ENCODE measurements at places on chromosomes 3 and 15.

DNA sequence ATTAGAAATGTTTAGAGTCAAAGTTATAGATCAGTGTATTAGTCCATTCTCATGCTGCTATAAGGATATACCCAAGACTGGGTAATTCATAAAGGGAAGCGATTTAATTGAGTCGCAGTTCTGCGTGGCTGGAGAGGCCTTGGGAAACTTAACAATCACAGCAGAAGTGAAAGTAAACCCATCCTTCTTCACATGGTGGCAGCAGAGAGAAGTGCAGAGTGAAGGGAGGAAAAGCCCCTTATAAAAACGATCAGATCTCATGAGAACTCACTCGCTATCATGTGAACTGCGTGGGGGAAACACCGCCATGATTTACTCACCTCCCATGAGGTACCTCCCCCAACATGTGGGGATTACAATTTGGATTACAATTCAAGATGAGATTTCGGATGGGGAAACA, 871.5 kb downstream of the DIPK2A start:
- DNase-seq: no peak

GRCh38 chr15:51368751-51369450, 27.4 kb downstream of the GLDN start:
- no peak for DNase-seq

GRCh38 chr3:110456001-110456400, 615.6 kb upstream of the NECTIN3 start:
- DNase-seq: no peak

- no peak for DNase-seq
Measured at GRCh38 chr15:89026167-89026566, 62.1 kb upstream of the ABHD2 start.

DNA sequence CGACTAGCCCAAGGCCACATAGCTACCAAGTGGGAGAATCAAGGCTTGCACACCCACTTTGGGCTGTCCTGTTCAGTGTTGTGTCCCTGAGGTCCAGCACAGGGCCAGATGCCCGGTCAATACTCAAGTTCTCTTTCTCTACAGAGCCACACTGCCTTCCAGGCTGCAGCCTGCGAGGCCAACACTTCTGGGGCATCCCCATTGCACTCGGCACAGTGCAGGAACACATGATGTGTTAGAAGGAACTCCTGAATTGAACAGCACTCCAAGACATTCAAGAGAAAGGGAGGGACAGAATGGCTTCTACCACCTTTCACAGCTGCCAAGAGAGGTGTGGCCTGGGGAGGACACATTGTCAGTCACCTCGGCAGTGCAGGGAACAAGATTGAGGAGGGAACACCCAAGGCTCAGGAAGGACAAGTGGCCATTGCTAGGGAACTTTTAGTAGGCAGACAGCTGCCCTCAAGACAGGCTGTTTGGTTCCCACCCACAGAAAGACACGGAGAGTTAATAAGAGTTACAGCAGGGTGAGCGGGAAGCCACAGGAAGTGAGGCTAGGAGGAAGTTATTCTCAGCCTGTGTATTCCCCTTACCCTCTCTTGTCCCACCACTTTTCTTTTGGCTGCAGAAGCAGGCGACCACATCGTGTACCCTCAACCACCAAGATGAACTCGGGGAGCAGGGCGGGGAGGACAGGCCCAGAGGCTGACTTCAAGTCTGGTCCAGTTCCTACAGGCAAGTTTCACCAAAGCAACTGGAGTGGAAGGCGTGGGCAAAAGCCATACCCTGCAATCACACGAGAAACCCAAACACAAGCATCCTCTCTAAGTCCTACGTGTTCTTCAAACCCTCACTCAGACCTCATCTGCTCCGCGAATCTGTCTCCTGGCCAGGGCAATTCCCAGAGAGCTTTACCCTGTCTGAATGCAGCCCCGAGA, 69.4 kb downstream of the SRGAP3 start:
- DNase-seq: no peak

GRCh38 chr15:58552505-58553364, 120.9 kb downstream of the LIPC start:
- no peak for DNase-seq

- DNase-seq: no peak
Measured at GRCh38 chr15:66411190-66411589, 24.5 kb downstream of the MAP2K1 start.

DNA sequence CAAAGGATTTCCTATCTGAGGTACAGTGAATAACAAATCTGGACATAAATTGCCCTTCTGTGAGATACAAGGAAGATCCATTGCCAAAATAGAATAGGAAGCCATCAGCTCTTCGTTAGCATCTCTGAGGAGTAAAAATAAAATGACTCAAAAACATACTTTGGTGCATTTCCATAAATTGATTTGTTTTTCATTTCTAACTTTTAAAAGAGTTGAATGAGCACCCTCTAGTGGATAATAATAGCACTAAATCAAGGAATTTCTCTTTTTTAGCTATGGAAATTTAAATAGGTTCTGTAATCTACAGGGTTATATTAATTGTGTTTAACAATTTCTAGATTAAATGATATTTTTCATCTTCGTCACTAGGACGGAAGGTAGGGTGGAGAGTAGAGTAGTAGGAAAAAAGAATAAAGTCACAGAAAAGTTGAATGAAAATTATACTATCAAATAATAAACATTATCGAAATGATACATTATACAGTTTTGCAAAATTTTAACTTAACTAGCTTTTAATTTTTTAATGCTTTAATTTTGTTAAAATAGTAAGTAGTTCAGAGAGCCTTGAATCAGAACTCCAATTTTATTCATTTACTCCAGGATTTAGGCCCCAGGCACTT, 6.4 kb downstream of the NSUN3 start:
- no peak for DNase-seq

DNA sequence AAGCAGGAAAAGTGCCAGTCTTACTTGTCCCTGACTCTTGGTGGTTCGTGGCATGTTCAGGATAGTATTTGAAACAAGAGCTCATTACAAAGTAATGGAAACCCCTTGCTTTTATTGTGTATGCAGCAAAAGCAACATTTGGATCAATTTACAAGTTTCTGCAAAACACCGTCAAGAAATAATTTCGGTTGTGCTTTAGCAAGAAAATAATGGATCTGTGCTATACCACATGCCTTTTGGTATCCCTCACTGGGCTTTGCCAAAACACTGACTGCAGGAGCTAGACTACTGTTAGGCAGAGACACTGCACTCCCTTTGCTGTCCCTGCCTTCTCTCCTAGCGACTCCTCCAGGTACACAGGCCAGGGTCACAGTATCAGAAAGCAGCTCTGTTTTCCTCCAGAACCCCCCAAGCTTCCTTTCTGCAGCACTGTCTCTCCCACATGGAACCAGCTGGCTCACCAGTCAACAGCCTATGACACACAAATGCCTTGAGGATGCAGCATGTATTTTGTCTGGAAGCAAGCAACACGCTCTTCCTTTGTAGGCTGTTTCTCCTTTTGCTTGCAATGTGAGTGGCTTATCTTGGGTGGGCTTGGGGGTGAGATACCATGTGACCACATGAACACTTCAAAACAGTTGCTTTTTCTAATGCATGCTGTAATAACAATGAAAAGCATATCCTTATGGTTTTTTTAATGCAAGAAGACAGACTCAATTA, 111.4 kb downstream of the PGPEP1L start:
- no peak for DNase-seq

DNA sequence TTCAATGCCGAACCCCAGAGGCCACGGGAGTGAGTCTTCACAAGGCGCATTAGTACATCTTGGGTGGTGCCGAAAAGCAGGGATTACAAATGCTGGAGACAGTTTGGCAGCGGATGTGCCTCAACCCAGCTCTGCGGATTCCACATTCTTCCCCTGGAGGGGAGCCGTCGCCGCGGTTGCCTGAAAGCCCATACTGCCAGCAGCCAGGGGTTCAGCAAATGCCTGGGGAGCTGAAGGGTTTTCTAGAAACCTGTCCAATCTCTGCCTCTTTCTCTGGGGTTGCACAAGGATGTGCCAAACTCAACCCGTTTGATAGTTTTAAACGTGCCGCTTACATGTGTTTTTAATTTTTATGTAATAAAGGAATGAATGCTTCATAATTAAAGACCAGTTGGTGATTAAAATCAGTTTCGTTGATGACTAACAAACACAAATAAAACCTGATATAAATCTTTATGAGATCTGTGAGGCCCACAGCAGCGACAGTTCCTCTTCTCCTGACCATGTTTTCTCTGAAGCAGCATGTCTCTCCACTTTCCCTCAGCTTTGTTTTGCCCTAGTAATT, 74.6 kb upstream of the LEKR1 start:
- no peak for DNase-seq

DNA sequence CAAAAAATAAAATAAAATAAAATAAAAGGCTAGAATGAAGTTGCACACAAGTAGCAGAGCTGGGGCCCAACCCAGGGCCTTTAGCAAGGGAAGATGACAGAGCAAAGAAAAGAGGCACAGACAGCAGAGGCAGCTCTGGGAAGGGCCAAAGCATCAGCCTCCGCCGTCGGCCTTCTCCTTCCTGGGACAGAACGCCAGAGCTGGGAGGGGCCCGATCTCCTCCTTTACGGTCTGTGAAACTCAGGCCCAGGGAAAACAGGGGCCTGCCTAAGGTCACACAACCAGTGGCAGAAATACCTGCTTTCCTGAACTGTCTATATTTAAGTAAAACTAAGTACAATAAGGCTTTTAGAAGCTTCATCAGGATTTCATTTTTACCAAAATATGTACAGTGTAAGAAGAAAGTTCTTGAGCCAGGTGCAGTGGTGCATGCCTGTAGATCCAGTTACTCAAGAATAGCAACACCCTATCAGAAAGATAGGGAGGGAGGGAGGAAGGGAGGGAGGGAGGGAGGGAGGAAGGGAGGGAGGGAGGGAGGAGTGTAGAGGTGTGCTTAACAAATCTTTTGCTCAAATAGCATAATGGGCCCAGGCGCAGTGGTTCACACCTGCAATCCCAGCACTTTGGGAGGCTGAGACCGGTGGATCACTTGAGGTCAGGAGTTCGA, 43.0 kb upstream of the MUC4 start:
- DNase-seq: no peak

GRCh38 chr3:113556946-113557335, 24.6 kb downstream of the SIDT1 start:
- no peak for DNase-seq

DNA sequence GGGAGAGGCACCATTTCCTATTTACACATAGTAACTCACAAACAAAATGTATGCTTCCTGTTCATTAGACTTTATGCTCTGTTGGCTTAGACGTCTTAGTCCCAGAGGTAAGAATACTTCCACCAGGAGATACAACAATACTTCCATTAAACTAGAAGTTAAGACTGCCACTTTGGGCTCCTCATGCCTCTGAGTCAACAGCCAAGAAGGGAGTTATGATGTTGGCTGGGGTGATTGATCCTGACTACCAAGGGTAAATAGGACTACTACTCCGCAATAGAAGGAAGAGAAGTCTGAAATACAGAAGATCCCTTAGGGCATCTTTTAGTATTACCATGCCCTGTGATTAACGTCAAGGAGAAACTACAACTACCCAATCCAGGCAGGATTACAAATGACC, 43.5 kb upstream of the ABI3BP start:
- DNase-seq: no peak

DNA sequence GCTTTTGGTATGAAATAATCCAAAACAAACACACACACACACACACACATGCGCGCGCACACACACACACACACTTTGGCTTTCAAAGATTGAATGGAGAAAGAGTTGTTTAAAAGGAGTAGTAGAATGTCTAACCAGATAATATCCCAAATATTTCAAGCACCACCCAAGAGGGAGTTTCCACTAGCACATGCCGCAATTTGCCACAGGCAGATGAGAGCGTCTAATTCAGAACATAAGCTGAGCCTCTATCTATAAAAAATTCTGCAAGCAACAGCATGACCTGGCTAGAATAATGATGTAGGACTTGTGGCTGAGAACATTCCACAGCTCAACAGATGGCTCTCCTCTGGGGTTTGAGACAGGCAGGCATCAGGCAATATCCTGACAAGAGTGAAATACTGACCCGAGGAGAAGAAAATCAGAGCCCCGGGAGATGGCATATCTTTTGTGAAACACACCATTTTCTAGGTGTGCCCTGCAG, 302.5 kb upstream of the GADL1 start:
- DNase-seq: no peak

GRCh38 chr3:71874618-71875017, 89.7 kb upstream of the PROK2 start:
- no peak for DNase-seq

GRCh38 chr15:39873978-39874377, 46.1 kb downstream of the GPR176 start:
- no peak for DNase-seq

DNA sequence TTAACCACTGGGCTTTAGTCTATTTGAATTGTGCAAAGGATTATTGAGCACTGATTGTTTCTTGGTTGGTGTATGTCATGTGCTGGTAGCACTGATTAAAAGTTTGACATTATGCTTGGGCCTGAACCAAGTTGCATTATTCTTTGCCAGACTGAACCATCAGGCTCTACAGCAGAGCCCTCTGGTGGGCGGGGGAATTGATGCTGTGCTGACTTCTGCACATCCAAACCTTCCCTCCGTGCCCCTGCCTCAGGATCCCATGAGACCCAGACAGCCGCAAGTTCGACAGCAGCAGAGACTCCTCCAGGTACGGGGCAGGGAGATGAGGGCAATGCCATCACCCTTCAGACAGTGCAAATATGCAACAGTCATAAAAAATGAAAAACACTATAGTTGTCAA, 28.4 kb upstream of the P2RY12 start:
- no peak for DNase-seq

DNA sequence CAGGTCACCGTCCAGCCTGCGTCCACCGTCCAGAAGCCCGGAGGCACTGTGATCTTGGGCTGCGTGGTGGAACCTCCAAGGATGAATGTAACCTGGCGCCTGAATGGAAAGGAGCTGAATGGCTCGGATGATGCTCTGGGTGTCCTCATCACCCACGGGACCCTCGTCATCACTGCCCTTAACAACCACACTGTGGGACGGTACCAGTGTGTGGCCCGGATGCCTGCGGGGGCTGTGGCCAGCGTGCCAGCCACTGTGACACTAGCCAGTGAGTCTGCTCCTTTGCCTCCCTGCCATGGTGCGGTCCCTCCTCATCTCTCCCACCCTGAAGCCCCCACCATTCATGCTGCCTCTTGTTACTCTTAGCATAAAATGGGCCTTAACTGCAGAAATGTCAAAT, 39.2 kb downstream of the BOC start:
- no peak for DNase-seq

DNA sequence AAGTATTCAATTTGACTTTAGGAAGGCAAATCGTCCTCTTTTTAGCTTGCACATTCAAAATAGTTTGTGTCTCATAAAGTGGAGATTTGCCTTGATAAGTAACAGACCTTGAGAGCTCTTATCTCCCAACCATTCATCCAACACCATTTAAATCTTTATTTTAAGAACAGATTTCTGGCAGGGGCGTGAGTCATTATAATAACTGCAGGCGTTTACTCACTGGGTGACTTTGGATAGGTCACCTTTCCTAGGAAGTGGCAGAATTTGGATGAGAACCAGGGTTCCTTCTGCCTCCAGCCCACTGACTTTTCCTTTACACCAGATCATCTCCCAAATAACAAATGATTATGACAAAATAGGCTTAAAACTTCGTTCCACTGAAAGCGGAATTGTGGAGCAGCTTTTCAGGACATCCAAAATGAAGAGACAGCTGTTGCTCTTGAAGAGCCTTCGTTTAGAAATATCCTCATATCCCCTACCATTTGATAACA, 5.0 kb downstream of the LMCD1 start:
- DNase-seq: no peak

- no peak for DNase-seq
Measured at GRCh38 chr3:109355625-109356441, 18.5 kb upstream of the DPPA4 start.

GRCh38 chr3:126449621-126450051, 26.1 kb downstream of the ZXDC start:
- no peak for DNase-seq
